Activated naive CD8-positive, alpha-beta T cell treated with anti-CD3 and anti-CD28 coated beads, Interleukin-2, amount 50 U/mL, for 16 hours (primary cell): ENCODE measurements at places on chromosomes 4 and X.

DNA sequence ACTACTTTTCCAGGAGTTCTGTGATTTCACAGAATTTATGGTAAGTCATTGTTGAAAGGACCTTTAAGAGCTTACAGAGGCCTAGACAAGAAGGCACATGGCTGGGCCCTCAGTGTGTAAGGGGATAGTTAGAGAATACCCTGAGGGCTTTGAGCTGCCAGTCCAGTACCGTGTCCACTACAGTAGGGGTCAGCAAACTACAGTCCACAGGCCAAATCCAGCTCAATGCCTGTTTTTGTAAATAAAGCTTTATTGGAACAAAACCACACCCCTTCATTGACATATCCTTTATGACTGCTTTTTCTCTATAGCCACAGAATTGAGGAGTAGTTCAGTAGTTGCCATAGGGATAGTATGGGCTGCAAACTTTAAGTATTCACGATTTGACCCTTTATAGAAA is 176.2 kb downstream of the MID1 start:
- DNase-seq = no peak

- DNase-seq = no peak
Observed at GRCh38 chrX:128464116-128464515, 411.9 kb upstream of the ACTRT1 start.

DNA sequence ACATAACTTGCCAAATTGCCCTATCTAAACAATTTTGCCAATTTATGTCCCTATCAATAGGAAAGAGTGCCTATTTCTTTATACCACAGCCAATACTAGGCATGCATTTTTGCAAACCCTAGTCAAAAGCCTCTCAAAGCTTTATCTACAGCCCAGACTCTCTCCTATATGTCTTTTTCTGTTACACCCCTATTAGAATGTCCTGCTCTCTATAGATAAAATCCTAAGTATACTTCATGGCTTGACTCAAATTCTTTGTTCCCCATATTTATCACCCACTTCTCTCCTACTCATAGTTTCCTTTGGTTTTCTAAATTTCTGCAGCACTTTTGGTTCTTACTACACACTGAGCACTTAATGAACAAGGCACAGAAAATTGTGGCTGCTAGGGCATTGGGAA is 38.0 kb downstream of the NUP62CL start:
- DNase-seq = no peak

DNA sequence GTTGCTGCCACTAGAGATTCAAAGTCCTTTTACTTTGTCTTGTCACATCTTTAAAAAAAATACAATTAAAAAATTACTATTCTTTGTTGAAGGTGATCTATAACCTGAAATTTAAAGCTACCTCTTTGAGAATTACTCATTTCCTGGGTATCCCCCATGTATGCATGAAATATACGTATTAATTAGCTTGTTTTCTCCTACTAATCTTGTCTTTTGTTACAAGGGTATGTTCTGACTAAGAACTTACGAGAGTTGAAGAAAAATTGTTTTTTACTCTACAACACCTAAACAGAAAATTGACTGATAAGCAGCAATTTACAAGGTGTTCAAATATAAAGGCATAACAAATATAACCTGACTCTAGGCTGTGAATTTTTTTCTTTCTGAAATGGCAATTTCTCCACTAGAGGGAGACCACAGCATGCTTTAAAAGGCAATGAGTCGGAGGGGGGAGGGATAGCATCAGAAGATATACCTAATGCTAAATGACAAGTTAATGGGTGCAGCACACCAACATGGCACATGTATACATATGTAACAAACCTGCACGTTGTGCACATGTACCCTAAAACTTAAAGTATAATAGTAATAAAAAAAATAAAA is 249.6 kb downstream of the OPHN1 start:
- DNase-seq = no peak

- DNase-seq = no peak
Observed at GRCh38 chr4:173151496-173151895, 17.1 kb upstream of the GALNT7 start.

- DNase-seq = peak; percentile 11
Observed at GRCh38 chrX:19382555-19383145, 38.9 kb downstream of the PDHA1 start.

DNA sequence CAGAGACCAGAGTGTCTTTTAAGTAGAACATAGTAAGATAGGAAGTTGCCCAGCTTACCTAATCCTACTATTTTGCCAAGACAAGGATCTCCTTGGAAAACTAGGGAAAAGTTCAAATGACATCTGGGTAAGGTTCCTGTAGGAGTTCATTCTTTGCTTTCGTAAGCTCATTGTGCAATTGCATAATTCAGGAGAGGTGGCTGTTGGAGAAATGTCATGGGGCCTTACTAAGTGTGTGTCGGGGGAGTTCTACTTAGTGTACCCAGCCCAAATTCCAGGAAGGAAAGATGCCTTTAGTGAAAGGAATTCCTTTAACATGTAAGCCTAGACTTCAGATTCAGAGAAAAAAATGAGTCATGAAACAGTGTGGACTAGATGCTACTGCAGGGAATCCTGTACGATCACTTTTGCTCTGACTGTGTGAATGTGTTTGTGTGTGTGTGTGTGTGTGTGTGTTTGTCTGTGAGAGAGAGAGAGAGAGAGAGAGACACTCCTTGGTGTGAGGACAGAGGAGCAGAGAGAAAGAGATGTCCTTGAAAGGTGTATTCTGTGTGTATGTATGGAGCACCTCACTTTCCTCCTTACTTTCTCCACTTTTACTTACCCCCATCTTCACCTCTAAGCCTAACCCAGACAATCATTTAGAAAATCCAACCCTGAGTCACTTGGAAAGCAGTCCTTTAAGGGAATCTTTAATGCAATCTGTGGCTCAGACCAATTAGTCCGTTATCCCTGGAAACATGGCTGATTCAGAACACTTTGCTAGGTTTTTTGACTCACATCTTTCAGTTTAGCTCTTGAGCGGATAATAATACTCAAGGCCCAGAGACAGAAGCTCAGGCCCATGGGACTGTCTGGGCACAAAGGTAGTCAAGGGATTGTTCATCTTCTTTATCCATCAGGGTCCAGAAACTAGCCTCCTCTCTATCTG is 114.5 kb upstream of the ACSL4 start:
- no peak for DNase-seq

DNA sequence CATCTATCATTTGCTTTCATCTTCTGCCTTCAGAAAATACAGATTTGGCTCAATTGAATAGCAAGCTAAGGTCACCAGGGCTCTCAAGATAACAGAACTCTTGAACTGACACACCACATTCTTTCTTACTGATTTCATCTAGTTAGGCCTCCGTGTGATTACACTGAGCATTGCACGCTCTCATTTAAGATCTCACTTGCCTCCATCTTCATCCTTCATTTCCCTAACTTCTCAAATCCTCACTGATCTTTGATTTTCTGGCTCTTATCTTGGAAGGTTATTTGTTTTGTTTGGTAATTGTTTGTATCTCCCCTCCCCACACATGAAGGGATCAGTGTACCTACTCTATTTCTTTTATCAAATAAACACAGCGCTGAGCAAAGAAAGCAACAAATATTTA is 47.7 kb downstream of the MANBA start:
- DNase-seq = no peak

DNA sequence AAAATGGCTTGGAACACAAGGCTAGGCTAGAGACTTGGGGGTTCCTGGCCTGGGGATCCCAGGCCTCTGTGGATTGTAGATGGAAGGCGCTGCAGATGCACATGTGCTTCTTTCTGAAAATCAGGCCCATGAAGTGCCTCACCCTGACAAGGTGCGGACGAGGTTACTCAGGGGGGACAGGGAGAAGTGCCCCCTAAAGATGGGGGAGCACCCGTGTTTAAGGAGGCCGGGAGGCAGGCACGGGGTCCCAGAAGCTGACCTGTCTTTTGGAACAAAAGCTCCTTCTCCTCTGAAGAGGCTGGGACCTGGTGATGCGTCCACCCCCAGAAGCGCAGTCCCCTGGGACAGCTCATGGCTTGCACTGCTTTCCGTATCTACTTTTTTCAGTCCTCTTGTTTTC is 2.4 kb downstream of the PDZD4 start:
- no peak for DNase-seq

DNA sequence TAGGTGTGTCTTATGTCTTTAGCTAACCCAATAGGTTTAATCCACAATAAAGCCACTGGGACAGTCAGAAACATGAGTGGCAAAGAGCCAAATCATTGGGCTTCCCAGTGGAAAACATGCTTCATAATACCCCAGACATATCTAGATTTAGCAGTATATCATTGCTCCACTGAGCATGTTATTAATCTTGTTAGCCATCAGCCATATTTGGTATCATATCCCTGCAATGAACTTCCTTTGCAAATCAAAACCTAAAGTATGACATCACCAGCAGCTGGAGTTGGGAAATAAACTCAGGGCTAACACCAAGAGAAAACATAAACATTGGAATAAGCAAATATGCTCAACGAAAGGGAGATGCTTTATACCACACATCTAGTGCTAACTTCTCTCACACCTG is 280.8 kb upstream of the NOCT start:
- DNase-seq = no peak

DNA sequence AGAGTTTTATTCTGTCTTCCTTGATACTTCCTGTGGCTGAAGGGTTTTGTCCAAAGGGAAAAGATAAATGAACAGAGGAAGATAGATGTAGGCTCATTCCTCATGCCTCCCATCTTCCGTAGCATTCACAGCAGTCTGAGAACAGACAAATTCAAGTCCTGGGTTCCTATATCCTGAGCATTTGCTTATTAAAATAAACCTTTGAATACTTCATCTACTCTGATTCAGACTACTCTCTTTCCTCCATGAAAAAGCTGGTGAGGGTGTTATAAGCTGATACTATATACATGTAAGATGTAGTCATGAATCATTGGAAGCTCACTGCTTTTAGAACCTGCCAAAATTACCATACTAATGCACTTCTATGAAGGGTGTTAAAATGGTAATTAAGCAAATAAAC is 61.2 kb downstream of the GAB1 start:
- DNase-seq = no peak

GRCh38 chrX:22520128-22520828 is 247.6 kb downstream of the CBLL2 start:
- no peak for DNase-seq

DNA sequence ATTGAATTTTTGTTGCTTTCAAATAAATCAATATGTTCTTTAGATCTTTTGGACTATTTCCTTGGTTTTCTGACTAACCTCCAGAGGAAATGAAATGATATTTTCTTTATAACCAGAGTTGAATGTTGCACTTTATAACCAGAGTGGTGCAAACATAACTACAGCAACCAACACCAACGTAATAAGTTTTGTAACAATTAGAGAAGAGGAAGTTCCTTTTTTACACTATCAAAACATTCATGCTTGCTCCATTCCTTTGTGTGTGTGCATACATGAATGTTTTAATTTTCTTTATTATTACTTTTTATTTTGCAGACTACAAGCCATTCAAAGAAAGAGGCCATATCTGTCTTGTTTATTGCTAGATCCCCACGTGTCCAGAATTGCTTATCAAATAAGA is 193.0 kb upstream of the PPP3CA start:
- DNase-seq = no peak

GRCh38 chrX:46311581-46312120 is 233.6 kb downstream of the ZNF674 start:
- DNase-seq = no peak

DNA sequence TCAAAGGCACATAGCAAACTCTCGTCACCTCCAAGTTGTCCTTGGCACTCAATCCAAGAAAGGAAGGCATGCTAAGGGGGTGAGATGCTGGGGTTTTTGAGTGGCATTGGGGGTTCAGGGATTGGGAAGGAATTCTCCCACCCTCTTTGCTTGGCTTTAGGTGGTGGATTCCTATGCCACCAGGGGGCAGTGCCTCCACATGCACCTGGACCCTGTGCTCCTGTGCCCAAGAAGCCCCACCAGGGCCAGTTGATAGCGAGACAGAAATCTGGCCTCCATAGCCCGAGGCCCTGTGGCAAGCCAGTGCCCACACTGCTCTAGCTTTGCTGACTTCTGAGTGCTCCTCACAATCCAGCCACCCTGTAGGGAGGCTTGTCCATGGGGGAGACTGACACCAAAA is 2.0 kb upstream of the FATE1 start:
- no peak for DNase-seq

- no peak for DNase-seq
Observed at GRCh38 chr4:75673959-75674328, 733 bp upstream of the G3BP2 start.

- DNase-seq = no peak
Observed at GRCh38 chr4:109811707-109812106, 3.9 kb upstream of the GAR1 start.

DNA sequence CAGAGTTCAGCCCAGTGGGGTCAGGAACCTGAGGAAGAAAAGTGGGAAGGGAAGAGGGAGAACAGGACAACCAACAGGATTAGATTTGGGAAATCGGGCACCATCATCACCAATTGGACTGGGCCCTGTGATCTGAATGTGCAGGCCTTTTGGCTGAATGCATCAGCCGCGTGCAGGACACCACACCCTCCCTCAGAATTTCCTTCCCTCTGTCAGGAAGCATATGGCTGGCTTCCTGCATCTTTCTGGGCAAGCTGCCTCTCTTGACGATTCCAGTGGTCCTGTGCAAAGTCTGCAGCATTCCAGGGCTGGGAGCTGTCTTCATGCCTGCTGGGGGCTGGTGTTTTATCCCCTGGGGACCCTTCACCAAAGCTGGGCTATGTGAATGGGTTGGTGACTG is 16.4 kb downstream of the MAGEA4 start:
- no peak for DNase-seq

- no peak for DNase-seq
Observed at GRCh38 chr4:54800831-54801530, 143.2 kb downstream of the KIT start.

DNA sequence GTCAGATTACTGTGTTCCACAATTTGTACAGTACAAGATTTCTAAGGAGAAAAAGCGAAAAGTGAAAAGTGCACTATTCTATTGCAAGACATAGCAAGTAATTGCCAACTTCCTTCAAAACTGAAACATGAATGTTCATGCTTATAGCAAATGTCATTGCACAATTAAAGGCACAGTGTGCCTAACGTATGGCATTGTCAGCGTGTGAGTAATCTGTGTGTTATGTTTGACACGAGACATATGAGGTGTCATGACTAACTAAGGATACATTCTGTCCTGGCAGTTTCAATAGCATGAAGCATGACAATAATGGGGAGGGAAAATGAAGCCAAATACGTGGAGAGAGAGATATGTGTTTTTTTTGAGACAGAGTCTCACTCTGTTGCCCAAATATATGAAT is 33.6 kb upstream of the TBC1D9 start:
- no peak for DNase-seq

DNA sequence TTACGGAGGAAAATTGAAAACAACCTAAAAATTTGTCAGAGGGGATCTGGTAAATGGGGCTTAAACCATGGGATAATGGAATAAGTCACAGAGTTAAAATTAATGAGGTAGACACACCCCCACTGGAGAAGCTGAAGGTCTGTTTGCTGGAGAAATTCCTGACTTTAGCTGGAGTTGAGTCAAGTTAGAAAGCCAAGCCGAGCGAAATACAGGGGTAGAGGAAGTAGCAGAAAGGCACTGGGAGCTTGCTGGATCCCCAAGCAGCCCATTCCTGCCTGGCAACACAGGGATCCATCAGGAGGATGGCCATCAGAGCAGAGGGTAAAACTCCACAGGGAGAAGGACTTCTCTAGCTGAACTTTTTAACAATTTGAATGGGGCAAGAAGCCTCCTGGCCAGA is 163.8 kb downstream of the ATRX start:
- DNase-seq = no peak

GRCh38 chrX:30593440-30594200 is 16.1 kb upstream of the TASL start:
- DNase-seq = no peak

GRCh38 chr4:75698963-75699228 is 25.5 kb upstream of the USO1 start:
- DNase-seq = no peak
